Kidney epithelial cell (primary cell): ENCODE measurements at places on chromosomes 2 and 18. TPM values are rescaled to one million over a fixed set of nuclear protein-coding genes. Genes with fewer than 3 reads are reported as not detected.

The LDLRAD4 gene
- total RNA-seq = 5.8 and 10.1 TPM in 2 replicates

The CNDP1 gene
- total RNA-seq = not detected in 2 replicates

The GCFC2 gene
- total RNA-seq = 19.2 and 19.8 TPM in 2 replicates

The GATA6 gene
- 2.5 TPM in 2 replicates for total RNA-seq

The TDRD15 gene
- not detected in 2 replicates for total RNA-seq

The ERBB4 gene
- 2.6 and 2.7 TPM in 2 replicates for total RNA-seq

The ARID5A gene
- total RNA-seq = 38.8 and 41.1 TPM in 2 replicates

The UGT1A5 gene
- not detected in 2 replicates for total RNA-seq

The TSPYL6 gene
- total RNA-seq = not detected in 2 replicates

The TRIM54 gene
- 0.27 and 0.33 TPM in 2 replicates for total RNA-seq

The NYAP2 gene
- total RNA-seq = not detected in 2 replicates

The DCC gene
- 0.04 and 0.07 TPM in 2 replicates for total RNA-seq

The CAPN14 gene
- 0.58 and 1.4 TPM in 2 replicates for total RNA-seq

The RAMP1 gene
- total RNA-seq = 3.1 and 4.4 TPM in 2 replicates

The IL18R1 gene
- 5.1 and 9.2 TPM in 2 replicates for total RNA-seq

The WDR33 gene
- 22.3 and 23.5 TPM in 2 replicates for total RNA-seq

The SGPP2 gene
- total RNA-seq = 27.0 and 29.1 TPM in 2 replicates

The RFX8 gene
- total RNA-seq = 0.25 and 3.3 TPM in 2 replicates

The LRRC30 gene
- not detected in 2 replicates for total RNA-seq

The RUFY4 gene
- total RNA-seq = not detected in 2 replicates

The CHRNG gene
- total RNA-seq = not detected in 2 replicates

The SULT1C4 gene
- 33.3 and 37.7 TPM in 2 replicates for total RNA-seq

The CEP68 gene
- 5.2 and 7.5 TPM in 2 replicates for total RNA-seq

The LOXL3 gene
- total RNA-seq = 3.3 and 4.2 TPM in 2 replicates

The CLEC4F gene
- total RNA-seq = not detected in 2 replicates

The UNC50 gene
- total RNA-seq = 45.9 and 57.1 TPM in 2 replicates

The CDK5R2 gene
- total RNA-seq = 0.14 and 0.21 TPM in 2 replicates

The CHST9 gene
- 0.08 TPM in 1 of 2 replicates, not detected in the other for total RNA-seq

The EDAR gene
- total RNA-seq = 1.0 and 2.0 TPM in 2 replicates

The SCN1A gene
- total RNA-seq = not detected in 2 replicates

The SIX3 gene
- total RNA-seq = not detected in 2 replicates

The LBX2 gene
- 1.9 and 3.4 TPM in 2 replicates for total RNA-seq

The ARHGEF33 gene
- 0.14 and 0.46 TPM in 2 replicates for total RNA-seq

The IL1A gene
- total RNA-seq = 2.3 and 2.4 TPM in 2 replicates

The MOGAT1 gene
- not detected in 2 replicates for total RNA-seq

The RIT2 gene
- not detected in 2 replicates for total RNA-seq

The ALKAL2 gene
- total RNA-seq = 2.5 and 2.8 TPM in 2 replicates

The SP140L gene
- total RNA-seq = 7.9 and 14.2 TPM in 2 replicates

The CTAGE1 gene
- not detected in 2 replicates for total RNA-seq

The RAX gene
- not detected in 2 replicates for total RNA-seq

The FAM237A gene
- total RNA-seq = not detected in 2 replicates
